ENCODE measurements at places on chromosomes 1 and 21.

- no peak for DNase-seq
These were observed 25.4 kb downstream of the ZNF362 start for GRCh38 chr1:33281554-33282303.

DNA sequence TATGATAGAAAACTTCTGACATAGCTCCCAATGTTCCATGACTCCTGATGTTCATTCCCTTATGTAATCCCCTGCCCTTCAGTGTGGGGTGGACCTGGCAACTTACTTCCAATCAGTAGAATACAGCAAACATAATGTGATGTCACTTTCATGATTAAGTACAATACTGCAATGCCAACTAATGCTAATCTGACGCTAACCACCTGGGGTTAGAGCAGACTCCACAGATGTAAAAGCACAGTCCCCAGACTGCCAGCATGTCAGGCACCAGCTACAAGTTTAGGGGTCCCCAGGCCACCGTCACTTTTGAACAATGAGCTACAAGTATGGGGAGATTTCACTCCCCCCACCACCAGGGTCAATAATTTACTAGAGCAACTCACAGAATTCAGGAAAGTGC is 32.3 kb upstream of the FBXO28 start:
- no peak for DNase-seq

- no peak for DNase-seq
These were observed 151.3 kb upstream of the COL6A1 start for GRCh38 chr21:45830221-45830640.

GRCh38 chr1:55848906-55849305 is 633.7 kb upstream of the USP24 start:
- DNase-seq = no peak

DNA sequence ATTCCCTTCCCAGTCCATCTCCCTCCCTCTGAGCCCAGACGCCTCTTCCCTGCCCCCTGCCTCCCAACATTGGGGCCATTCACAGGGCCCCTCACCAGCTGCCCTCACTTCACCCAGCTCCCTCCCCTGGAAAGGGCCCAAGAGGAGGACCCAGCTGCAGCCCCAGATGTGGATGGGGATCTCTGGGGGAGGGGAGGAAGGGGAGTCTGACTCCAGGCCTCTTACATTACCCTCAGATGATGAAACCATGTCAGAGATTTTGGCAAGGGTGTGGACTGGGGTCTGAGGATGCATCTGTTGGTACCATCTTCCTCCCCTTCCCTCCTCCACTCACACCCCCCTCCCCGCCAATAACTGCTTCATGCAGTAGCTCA is 1.1 kb upstream of the KIF21B start:
- no peak for DNase-seq

- DNase-seq = no peak
These were observed 26.4 kb upstream of the SYCP1 start for GRCh38 chr1:114828251-114828650.

DNA sequence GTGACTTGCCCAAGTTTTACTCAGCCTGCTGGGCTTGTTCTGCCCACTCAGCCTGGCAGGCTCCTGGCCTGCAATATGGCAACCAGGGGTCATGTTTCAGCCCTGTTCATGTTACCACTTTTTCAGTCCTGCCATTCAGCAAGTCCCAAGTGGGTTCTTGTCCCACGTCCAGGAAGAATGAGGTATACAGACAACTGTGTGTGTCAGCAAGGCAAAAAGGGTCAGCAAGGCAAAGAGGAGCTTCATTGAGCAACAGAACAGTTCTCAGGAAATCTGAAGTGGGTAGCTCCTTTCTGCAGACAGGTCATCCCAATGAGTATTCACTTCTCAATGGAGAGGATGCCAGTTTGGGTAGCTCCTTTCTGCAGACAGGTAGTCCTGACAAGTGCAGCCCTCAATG is 1233.3 kb upstream of the B3GALT2 start:
- DNase-seq = no peak

DNA sequence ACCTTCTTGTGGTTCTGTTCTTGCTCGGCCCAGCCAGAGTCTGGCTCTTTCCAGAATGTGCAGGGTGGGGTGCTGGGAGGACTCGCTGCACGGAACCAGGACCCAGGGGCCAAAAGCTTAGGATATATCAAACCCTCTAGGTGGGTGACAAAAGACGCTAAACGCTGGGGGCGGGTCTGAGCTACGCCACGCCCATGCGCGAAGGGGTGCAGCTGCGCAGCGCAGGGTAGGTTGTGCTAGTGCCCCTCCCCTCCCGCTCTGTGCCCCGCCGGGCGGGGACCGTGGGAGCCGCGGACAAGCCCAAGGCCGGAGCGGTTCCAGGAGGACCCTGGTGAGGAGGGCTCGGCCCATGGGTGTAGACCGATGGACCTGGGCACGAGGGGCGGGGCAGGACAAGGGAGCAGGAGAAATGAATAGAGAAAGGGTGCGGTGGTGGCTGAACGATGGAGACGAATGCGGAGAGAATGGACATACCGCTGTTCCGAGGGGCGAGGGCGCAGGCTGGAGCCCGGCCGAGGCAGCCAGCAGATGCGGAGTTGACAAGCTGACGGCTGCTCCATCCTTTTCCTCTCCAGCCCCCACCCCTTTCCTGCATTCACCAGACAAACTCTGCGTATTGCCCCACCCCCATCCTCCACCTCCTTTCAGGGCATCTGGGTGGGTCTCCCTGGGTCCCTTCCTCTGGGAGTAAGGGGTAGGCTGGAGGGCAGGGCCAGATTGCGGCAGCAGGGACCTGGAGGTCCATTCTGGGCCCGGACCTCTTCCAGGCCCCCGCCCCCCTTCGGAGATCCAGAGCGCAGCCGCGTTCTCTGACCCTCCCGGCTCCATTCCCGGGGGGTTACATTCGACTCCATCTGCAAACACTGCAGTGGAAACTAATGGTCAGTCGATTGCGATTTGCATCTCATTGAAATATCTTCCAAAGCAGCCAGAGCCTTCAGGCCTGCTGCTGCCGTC is at the start of gene RUSC1:
TSS of gene RUSC1 (plus strand) at position 234 of the 957 bp plus-strand sequence. CDS start 880 bp downstream, outside the sequence.
- peak; percentile 72 for DNase-seq

GRCh38 chr1:97632075-97632474 is 288.8 kb downstream of the DPYD start:
- no peak for DNase-seq

DNA sequence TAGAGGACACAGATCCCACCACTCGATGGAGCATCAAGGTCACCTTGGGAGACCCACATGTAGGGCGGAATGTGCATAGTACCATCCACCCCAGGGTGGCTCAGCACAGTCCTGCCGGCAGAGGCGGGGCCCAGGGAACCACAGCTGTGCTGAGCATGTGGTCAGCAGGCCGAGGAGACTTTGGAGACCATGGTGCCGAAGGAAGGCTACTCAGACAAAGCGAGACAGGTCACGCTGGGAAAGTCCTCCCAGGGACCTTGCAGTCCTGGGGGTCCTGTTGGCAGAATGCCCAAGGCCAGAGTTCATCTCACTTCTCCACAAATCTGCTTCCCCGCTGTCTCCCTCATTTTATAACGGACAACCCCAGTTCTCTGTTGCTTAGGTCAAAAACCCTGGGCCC is 22.5 kb downstream of the WNT3A start:
- DNase-seq = no peak

DNA sequence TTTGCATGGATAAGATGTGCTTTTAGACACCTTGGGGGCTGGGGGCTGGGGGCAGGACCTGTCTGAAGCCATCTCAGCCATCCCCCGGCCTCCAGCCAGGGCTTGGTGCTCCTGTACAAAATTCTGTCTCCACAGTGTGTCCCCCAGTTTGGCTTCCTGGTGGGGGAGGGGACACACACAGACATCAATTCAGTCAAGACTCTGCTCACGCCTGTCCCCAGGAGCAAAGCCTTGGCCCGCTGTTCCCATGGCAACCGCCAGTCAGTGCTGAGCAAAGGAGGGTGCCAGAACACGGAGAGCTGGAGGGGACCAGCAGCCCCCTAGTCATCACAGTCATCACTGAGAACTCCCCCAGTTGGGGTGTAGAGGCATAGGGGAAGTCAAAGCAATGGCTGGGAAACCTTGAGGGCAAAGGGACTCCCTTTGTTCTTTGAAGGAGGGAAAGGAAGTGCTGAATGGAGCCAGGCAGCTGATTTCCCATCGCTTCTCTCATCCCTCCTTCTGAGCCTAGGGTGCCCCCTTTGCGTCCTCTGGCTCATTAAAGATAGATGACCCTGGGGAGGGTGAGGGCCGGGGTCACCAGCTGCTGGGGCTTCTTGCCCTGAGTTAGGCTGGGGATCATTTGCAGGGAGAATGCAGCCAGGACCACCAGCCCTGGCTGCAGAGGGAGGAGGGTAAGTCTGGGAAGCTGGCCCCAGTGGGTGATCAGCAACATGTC is 134.9 kb upstream of the IPO9 start:
- DNase-seq = no peak

GRCh38 chr1:203860396-203861025 is 888 bp upstream of the SNRPE start:
- DNase-seq = no peak

- DNase-seq = no peak
These were observed 28.6 kb upstream of the PLEKHG5 start for GRCh38 chr1:6519935-6520671.

- peak; percentile 36 for DNase-seq
These were observed 138.5 kb downstream of the CLIC6 start for GRCh38 chr21:34807146-34807880.

DNA sequence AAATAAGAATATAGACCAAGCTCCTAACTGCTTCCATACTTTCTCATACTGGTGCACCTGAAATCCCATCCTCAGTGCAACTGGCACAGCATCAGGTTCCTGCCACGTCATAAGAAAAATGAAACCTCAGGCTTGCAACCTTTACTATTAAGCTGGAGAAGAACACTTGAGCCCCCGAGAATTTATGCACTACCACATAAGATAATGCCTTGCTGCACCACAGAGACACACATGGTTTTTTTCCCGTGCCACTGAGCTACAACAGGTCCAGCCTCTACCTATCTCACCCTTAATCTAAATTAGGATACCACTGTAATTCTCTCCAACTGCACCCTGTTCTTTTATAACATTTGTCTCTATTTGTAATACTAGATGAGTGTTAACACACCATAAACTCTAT is 174.5 kb downstream of the DENND1B start:
- no peak for DNase-seq

- no peak for DNase-seq
These were observed 120.5 kb upstream of the KLHDC7A start for GRCh38 chr1:18360251-18360650.

- DNase-seq = no peak
These were observed 786 bp downstream of the RPL5 start for GRCh38 chr1:92832537-92833114.

Measured in stimulated activated CD4-positive, alpha-beta T cell treated with anti-CD3 and anti-CD28 coated beads, Interleukin-4, amount 100 ng/mL, for 4 hours (primary cell).